ENCODE measurements at places on chromosomes 6 and 20.

DNA sequence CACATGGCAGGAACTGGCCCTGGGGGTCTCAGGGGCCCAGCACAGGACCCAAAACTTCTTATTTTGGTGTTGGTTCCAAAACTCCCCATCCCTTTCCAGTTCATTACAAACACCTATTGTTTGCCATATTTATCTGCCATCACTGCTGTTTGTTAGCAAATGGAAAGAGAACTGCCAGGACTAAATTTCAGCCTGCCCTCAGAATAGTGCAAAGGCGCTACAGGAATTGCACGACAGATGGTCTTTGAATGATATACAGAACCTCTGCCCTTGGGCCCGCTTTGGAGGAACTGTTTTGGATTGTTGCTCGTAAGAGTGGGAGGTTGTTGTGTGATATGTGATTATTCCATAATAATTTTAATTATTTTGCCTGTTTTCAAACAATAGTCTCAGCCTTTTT lies 199.0 kb upstream of the FBXL4 start:
- no peak for DNase-seq

- no peak for DNase-seq
Observed at GRCh38 chr20:24942679-24943078, 6.4 kb upstream of the CST7 start.

DNA sequence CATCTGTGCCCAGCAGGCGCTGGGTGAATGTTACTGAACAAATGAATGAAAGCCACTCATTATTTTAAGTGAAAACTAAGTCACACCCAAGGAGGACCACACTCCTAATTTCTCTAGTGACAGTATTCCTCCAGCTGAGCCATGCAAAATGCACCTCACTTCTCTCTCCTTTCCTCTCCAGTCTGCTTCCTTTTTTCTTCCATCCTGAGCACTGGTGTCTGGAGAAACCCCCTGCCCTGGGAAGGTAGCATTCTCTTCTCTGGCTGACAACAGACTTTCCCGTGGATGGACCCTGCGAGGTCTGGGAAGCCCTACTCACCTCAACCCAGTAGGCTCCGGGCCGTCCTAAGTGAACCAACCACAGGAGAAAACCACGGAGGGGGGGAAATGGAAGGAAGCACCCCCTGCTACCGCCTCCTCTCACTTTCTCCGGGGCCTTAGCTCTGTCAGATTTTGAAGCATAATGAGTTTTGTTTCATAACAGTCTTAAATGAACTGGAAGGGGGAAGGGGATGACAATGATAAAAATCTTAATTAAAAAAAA lies 22.6 kb downstream of the TRERF1 start:
- no peak for DNase-seq

GRCh38 chr6:82260997-82261732 lies 13.6 kb upstream of the IBTK start:
- DNase-seq, result no peak

DNA sequence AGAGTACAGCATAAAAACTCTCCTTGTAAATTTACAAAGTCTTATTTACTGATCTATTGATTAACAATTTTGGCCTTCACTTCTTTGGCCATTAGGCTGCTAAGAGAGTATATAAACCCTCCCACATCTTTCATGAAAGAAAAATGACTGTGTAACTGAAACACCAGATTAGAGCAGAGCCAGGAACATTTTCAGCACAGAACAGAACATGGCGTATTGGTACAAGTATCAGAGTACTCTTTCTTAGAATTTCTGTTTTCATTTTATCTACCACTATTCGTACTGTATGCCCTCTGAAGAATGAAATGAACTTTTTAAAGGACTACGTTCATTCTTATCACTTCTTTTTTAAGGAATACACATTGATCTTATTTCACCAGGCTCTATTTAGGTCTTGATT lies 550.2 kb downstream of the ADGRB3 start:
- DNase-seq, result no peak

- DNase-seq, result no peak
Observed at GRCh38 chr6:434051-434705, 42.6 kb downstream of the IRF4 start.

DNA sequence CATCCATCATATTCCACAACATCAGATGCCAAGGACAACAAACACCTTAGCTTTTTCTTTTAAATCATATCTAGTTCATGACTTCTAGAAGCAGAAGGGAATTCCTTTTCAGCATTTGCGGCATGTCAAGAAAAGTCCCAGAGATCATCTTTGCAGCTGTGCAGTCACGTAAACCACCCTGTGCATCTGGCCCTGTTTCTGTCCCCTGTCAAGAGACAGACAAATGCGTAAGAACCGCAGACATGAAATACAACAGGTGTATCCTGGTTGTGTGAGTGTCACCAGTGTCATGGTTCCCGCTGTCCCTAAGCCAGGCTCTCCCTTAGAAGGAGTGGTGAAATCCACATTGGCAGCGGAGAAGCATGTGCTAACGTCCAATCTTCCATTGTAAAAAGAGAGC lies 28.1 kb downstream of the LY86 start:
- DNase-seq, result no peak

- no peak for DNase-seq
Observed at GRCh38 chr6:131065824-131066171, 2.8 kb upstream of the EPB41L2 start.

- DNase-seq, result no peak
Observed at GRCh38 chr6:125367036-125367782, 65.4 kb upstream of the HDDC2 start.

- no peak for DNase-seq
Observed at GRCh38 chr6:158021814-158022748, 40.4 kb downstream of the SYNJ2 start.

DNA sequence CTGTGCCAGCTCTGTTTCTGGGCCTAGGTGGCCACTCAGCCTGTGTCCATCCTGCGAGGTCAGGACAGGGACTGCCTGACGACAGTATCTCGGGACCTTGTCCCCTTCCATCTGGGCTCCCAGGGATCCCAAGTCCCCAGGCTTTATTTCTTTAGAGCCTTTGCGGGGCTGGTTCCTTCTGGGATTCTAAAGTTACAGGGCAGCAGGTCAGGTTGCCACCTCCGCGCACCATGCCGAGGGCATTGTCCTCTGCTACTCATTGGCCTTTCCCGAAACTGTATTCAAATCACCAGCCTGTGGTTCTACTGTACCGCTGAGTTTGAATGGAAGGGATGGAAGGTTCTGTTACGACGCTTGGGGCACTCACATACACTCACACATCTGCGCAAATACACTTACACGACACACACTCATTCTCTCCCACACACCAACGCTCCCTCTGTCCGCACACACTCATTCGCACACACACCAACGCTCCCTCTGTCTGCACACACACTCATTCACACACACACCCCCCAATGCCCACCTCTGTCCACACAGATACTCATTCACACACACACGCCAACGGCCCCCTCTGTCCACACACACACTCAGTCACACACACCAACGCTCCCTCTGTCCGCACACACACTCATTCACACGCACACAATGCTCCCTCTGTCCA lies 59.8 kb upstream of the THBS2 start:
- DNase-seq, result no peak

- no peak for DNase-seq
Observed at GRCh38 chr6:169495601-169496000, 206.2 kb downstream of the WDR27 start.

DNA sequence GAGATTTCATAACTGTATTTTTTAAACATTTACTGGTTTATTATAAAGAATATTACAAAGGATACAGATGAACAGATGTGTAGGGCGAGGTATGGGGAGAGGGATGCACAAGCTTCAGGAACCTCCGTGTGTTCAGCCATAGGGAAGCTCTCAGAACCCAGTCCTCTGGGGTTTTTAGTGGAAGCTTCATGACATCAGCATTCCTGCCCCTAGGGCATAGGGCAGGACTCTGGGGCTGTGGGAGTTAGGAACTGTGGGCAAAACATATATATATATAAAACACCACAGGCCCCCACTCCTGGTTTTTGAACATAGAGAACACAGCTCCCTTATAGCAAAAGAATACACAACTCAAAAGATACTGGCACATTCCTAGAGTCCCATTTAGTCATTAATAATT lies 21.9 kb downstream of the EFCAB8 start:
- no peak for DNase-seq

DNA sequence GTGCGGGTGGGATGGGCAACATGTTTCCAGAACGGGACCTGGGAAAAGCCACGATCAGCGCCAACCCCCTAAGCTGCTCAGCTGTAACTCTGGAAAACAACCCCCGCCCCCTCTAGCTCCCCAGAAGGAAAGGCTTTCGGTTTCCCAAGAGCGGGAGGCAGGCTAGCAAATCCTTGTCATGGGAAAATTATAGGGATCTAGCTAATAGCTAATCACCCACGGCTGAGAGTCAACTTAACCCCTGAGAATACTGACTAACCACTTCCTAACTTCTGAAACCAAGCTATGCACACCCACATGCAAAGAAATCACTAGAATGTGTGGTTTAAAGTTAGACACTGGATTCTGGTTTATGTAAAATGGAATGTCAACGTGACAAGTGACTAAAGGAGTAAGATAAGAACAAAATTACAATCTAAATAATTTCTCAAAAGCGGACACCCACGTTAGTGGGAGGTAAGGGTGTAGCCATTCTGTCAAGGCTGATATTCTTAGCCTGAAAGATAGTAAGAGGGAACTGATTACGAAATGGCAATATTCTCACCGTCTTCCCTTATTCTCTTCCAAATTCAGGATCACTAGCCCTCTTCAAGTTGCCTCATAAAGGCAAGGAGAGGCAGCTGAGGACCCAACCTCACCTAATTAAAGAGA lies 20.1 kb downstream of the JAG1 start:
- no peak for DNase-seq

GRCh38 chr20:53032478-53032932 lies 60.3 kb downstream of the TSHZ2 start:
- DNase-seq, result no peak

- no peak for DNase-seq
Observed at GRCh38 chr6:41428336-41428995, 93.1 kb downstream of the NCR2 start.

DNA sequence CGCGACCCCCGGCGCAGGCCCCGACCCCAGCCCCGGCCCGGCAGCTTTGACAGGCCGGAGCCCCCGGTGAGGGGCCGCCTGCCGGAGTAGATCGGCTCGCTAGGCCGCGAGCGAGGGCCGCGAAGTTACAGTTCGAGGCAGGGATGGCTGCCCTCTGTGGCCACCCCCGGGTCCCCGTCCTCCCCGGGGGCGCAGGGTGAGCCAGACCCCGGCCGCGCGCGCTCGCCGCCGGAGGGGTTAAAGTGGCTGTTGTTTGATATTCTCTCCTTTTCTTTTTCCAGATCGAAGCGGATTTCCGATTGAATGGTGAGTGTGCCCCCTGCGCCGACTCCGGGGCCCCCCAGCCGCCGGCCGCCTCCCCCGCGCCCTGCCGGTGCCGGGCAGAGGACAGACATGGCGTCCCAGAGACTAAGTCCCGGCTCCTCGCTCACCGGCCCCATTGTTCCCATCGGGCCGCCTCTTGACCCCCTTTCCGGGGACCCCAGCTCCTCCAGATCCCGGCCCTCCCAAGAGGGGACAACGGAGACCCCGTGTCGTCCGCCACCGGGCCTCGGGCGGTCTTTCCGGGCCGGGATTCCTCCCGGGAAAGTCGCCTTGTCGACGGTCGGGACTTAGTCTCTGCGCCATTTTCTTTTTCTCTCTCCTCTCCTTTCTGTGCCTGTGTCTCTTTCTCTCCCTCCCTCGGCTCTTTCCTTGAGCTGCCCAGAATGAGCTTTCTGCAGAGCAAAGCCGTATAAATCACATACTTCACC lies 704 bp downstream of the TOP1 start:
- peak; percentile 32 for DNase-seq

GRCh38 chr6:125639466-125640020 lies 109.9 kb upstream of the HEY2 start:
- DNase-seq, result no peak

GRCh38 chr6:8904754-8905153 lies 469.4 kb upstream of the SLC35B3 start:
- no peak for DNase-seq

DNA sequence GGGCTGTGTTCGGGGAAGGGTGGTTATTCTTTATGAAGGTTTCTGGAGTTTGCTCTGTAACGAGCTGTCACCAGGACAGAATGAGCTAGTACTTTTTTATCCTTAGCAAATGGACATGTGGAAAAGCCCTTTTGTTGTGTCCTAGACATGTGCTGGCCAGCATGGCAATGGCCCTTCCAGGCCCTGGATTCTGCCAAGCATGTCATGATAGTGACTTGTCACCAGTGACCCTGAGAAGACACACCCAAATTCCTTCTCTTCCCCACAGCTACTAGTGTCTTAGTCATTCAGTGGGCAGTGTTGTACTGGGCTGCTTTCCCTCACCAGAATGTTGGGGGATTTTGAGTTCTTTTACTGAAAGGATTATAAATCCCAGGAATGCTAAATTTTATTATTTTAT lies 74.0 kb upstream of the XRN2 start:
- no peak for DNase-seq

- DNase-seq, result no peak
Observed at GRCh38 chr6:138507977-138508675, 8.8 kb upstream of the NHSL1 start.

GRCh38 chr6:75135450-75135849 lies 70.4 kb downstream of the COL12A1 start:
- no peak for DNase-seq

- DNase-seq, result no peak
Observed at GRCh38 chr6:15790116-15790515, 127.3 kb upstream of the DTNBP1 start.

DNA sequence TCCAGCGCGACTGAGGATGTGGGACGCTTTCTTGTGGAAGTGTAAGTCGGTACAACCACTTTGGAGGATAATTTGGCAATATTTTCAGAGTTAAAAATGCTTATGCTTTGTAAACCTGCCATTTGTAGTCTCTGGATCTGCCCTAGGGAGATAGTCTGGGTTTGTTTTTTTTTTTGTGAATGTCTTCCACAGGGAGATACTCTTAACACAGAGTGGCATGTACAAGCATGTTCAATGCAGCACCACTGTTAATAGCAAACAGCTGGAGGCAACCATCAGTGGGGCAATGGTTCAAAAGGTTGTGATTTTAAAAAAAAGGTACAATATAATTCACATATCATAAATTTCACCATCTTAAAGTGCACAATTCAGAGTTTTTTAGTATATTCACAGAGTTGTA lies 22.4 kb downstream of the SLC9A8 start:
- no peak for DNase-seq

GRCh38 chr20:13101706-13102105 lies 92.9 kb downstream of the SPTLC3 start:
- DNase-seq, result no peak

DNA sequence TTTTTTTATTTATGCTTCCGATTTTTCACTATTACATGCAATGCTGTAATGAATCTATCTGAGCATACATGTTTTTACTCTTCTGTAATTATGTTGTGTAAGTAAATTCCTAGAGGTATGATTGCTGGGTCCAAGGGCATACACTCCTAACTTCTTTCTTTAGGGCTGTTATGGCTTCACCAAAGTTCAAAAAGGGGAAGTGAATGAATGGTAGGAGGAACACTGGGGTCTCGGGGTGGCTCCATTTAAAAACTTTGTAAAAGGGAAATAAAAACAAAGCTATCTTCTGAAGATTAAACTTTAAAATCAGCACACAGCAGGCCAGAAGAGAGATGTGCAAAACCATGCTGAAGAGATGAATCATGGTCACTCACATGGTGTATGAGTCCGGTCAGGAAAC lies 289.1 kb upstream of the SUPT3H start:
- DNase-seq, result no peak

GRCh38 chr6:155278319-155279049 lies 14.7 kb downstream of the CLDN20 start:
- DNase-seq, result no peak

GRCh38 chr6:131651782-131652181 lies 14.7 kb downstream of the ENPP3 start:
- no peak for DNase-seq

GRCh38 chr6:125974214-125974866 lies 12.0 kb upstream of the TRMT11 start:
- no peak for DNase-seq

GRCh38 chr6:13194852-13195251 lies 133.5 kb downstream of the TBC1D7 start:
- DNase-seq, result no peak

Measured in stimulated activated CD4-positive, alpha-beta T cell treated with anti-CD3 and anti-CD28 coated beads, TNF-alpha, amount 100 ng/mL, for 1 hour (primary cell).